ENCODE measurements at places on chromosomes 5 and 9.

DNA sequence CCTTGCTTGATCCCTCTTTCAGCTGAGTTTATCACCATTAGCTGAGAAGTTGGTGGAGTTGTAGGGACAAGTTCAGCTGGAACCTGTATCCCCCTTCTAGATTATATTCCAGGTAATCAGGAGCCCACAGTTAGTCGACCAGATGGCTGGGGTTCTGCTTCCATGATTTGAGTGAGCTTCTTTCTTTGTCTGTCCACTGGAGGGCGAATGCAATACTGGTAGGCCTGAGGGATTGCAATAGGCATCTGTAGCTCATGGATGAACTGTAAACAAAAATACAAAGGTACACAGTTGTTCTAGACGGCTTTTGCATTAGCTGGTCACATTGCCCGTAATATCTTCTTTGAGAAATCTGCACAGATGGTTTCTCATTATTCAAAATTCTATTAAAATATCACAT, 88.9 kb downstream of the PCSK5 start:
- DNase-seq, result no peak

DNA sequence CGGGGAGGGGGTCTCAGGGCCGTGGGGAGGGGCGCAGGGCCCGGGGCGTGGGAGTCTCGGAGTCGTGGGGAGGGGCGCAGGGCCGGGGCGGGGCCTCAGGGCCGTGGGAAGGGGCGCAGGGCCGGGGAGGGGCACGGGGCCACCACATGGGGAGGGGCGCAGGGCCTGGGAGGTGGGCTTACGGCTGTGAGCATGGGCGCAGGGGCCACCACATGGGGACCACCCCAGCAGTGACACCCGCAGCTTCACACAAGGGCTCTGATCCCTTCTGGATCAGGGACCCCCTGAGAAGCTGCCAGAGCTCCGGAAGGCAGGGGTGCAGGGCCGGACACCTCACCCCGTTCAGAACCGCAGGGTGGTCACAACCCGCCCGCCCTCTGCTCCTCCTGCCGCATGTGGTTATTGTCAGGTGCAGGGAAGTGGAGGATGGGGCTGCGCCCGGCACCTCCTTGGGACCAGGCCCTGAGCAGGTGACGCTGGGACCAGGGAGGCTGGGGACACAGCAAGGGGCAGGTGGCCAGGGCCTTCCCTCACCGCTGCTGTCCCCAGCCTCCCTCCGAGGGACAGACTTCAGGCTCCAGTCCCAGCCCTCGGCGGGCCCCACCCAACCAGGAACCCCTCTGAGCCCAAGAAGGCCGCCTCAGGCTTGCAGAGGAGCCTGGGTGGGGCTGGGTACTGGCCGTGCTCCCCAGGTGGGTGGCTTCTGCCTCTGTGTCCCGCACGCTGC, 53.7 kb downstream of the EXD3 start:
- DNase-seq, result no peak

DNA sequence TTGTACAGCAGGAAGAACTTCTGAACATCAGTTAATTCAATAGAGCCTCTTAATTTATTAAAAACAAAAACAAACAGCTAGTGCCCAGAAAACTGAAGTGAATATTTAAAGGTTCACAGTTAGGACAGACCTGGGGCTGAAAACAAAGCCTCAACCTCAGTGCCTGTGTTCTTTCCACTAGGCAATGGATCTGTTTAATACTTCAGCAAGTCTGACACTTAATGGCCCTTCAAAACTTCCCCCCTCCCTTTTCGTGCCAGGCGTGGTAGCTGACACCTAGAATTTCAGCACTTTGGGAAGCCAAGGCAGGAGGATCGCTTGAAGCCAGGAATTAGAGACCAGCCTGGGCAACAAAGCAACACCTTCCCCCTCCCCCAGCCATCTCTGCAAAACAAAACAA, 54.5 kb upstream of the IFNK start:
- DNase-seq, result no peak

GRCh38 chr5:180093651-180094382, 22.3 kb upstream of the RNF130 start:
- no peak for DNase-seq

DNA sequence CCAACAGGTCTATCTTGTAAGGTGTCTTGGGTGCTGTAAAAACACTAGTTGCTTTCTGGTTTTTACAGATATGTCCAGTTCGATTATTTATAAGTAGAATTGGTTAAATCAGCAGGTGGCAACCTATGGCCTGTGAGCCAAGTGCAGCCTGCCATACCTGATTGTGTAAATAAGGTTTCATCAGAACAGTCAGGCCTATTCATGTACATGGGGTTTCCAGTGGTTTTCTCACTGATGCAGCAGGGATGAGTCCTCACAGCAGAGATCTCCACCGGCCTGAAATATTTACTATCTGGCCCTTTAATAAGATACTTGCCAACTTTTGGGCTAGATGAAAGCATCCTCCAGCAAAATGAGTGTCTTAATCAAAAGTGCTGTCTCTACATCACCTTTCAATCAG, 132.9 kb upstream of the ICE1 start:
- no peak for DNase-seq

DNA sequence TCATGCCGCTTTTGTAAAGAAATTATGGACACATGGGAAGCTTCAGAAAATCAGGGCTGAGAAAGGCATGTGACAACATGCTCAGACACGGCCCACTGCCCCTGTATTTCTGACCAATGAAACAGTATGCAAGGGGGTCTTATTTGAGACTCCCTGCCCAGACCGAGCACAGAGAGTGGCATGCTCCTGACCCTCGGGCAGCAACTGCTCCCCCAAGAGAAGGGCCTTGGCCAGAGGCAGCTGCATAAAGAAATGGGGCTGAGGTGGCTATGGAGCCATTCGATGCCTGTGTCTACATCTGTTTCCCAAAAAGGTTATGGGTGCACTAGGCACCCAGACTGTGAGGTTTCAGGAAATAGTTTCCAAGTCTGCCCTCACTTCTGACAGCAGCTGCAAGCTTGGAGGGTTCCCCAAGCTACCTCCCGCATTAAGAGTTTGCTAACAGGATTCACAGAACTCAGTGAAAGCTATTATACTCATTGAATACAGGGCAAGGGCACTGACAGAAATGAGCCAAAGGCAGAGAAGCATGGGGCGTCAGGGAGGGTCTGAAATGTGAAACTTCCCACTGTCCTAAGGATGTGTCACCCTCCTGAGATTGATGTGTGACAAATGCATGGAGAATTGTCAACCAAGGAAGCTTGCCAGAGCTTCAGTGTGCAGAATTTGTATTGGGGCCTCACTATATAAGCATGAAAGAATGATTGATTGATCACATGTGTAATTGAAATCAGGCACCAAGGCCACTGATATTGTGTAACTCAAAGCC, 94.3 kb downstream of the DAP start:
- DNase-seq, result no peak

- DNase-seq, result no peak
These were observed 111.1 kb downstream of the GADD45G start for GRCh38 chr9:89715881-89716280.

GRCh38 chr5:141392429-141393198, at the start of gene PCDHGA8:
Gene PCDHGA8, plus strand, starts transcription at chr5:141392633. Its CDS starts 181 bp downstream, at chr5:141392814.
- DNase-seq, result no peak

GRCh38 chr5:73948720-73949119, 322.7 kb downstream of the ARHGEF28 start:
- DNase-seq, result no peak

- no peak for DNase-seq
These were observed 450.0 kb downstream of the RASEF start for GRCh38 chr9:82612942-82613341.

- no peak for DNase-seq
These were observed 34.0 kb upstream of the CLINT1 start for GRCh38 chr5:157892974-157893373.

- no peak for DNase-seq
These were observed 96.4 kb upstream of the VLDLR start for GRCh38 chr9:2525147-2525546.

GRCh38 chr5:172920447-172920849, 38.8 kb upstream of the RPL26L1 start:
- DNase-seq, result peak; percentile 98

Measured in non-pigmented ciliary epithelial cell (primary cell).